ENCODE measurements at places on chromosomes 7 and 10. TPM values are rescaled to one million over a fixed set of nuclear protein-coding genes. Genes with fewer than 3 reads are reported as not detected.

DNA sequence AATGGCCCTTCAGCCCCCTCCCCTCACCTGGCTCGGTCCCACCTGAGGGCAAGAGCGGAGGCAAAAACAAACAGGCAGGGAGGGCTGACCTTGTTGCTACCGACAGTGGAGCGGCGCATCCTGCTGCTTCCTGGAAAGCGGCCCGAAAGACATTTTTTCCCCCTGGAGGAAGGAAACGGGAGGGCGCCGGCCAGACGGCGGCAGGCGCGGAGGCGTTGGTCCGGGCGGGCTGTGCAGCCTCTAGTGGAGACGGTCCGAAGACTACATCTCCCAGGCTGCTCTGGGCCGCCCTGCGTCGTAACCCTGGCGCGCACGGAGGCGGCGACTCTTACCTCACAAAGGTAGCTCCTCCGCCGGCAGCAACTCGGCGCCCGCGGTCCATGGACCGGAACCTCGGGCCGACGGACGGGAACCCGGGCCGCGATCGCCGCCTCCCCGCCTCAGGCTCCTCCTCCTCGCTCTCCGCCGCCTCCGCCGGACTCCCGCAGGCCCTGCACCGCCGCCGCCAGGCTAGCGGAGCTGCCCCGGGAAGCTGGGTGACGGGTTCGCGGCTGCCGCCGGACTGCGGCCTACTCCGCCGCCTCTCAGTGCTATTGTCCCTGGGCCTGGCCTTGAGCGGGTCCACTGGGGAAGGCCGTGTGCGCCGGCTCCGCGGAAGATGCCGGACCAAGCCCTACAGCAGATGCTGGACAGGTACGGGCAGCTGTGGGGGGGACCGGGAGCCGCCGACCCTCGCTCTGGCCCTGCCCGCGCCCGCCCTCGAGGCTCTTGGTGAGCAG, at the start of the genes CPEB3 and MARCHF5:
CPEB3 (minus strand) TSS at position 242 of the 779 bp plus-strand sequence. CDS start 50,728 bp downstream, outside the sequence.
MARCHF5 (plus strand) TSS at position 331 of the 779 bp plus-strand sequence; CDS start at position 659, 328 bp downstream.
- H3K4me1 ChIP-seq: no peaks in the 10 kb centered on the region
- no peaks in the 10 kb centered on the region for H3K36me3 ChIP-seq
- no peaks in the 10 kb centered on the region for H3K27me3 ChIP-seq
- peak within 1 kb of the TSS; percentile 70 for H3K4me3 ChIP-seq
- H3K27ac ChIP-seq: peak within 1 kb of the TSS; percentile 71
- DNase-seq: peak; percentile 98

- DNase-seq: no peak
- no peaks in the 10 kb centered on the region for H3K4me1 ChIP-seq
- H3K36me3 ChIP-seq: peaks cover 11% of the 10 kb centered on the region
- H3K4me3 ChIP-seq: no peak overlapping the region
Measured at GRCh38 chr10:121961456-121961855, 13.6 kb downstream of the NSMCE4A start.

- H3K27me3 ChIP-seq: no peaks in the 10 kb centered on the region
- DNase-seq: no peak
- no peaks in the 10 kb centered on the region for H3K36me3 ChIP-seq
- no peaks in the 10 kb centered on the region for H3K4me1 ChIP-seq
- H3K27ac ChIP-seq: no peak overlapping the region
Measured at GRCh38 chr10:101749047-101750016, 26.6 kb downstream of the FGF8 start.

DNA sequence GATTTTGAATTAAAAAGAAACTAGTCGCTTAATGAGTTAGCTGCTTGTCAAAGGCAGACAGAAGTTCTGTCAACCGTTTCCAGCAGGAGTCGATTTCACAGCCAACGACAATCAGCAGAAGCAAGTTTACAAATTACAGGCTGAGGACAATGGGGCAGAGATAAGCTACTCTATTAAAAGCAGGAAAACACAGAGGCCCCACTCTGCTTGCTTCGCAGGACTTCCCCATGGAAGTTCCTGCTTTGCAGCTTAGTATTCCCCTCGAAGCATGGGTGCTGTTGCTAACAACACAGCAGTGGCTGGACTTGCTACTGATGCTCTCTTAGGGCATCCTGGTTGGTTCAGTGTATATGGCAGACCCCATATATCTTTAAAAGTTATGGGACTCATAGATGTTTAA, 50.8 kb upstream of the KLF6 start:
- no peaks in the 10 kb centered on the region for H3K27me3 ChIP-seq
- peaks cover 3% of the 10 kb centered on the region for H3K4me1 ChIP-seq
- no peak for DNase-seq
- H3K4me3 ChIP-seq: no peak overlapping the region

Gene PRKRIP1
- total RNA-seq: 19.0 TPM

Gene MGAM2
- total RNA-seq: 0.65 TPM
